ENCODE measurements at places on chromosomes 12 and 14. TPM values are rescaled to one million over a fixed set of nuclear protein-coding genes. Genes with fewer than 3 reads are reported as not detected.

The HNF1A gene
- not detected for total RNA-seq

GRCh38 chr12:75862692-75863471 lies 168.7 kb downstream of the PHLDA1 start:
- no peak for DNase-seq

DNA sequence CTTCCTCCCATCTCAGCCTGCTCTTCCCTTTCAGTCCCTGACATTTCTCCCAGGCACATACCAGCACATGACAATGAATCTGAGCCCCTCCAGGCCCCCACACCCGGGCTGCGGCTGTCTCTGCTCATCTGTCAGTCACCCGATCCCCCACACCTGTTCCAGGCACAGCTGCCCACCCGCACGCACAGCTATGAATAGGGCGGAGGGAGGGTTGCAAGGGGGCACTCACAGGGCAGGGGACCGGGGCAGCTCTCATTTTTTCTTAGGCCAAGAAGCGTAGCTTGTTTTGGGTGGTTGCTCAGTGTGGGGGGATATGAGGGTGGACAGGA lies 43.7 kb upstream of the TSPAN9 start:
- peak; percentile 70 for DNase-seq

- no peak for DNase-seq
Observed at GRCh38 chr12:125314051-125314755, 249.0 kb downstream of the AACS start.

- DNase-seq = peak; percentile 49
Observed at GRCh38 chr12:6199531-6200255, 507 bp upstream of the CD9 start.

- no peak for DNase-seq
Observed at GRCh38 chr14:85380881-85381280, 149.1 kb upstream of the FLRT2 start.

GRCh38 chr12:132812631-132813305 lies 15.9 kb downstream of the GOLGA3 start:
- no peak for DNase-seq

The XPOT gene
- 23.9 TPM for total RNA-seq

GRCh38 chr14:60064491-60065072 lies 27.1 kb upstream of the PCNX4 start:
- DNase-seq = no peak

DNA sequence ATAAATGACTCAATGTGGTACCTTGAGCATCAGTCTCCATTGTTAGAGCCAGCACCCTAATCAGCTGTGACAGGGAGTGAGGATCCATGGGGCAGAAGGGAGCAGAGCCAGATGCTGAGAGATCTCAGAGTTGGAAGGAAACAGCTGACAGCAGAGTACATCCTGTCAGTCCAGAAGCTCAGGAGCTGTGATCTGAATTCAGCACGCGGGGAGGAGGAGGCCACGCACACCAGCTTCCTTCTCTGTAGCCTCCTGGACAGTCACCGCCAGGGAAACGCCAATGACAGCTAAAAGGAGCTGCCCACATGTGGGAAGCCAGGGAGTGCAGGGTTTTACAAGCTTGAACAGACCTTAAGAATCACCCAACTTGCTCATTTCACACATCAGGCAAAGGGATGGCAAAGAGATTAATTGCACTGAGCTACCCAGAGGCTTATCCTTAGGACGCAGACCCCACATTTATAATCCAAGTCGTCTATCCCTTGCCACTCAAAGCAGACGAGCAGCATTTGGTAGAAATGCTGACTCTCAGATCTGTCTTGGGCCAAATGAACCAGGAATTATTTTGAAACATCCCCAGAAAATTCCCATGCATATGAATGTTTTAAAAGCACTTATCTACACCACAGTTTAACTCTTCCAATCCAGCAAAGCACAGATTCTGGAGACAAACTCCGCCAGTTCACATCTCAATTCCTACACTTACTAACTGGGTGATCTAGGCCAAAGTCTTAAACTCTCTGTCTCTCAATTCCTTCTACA lies 322.6 kb upstream of the TMTC1 start:
- DNase-seq = no peak
